ENCODE measurements at places on chromosomes 5 and 9.

- DNase-seq = no peak
These were observed 358.1 kb upstream of the PIK3R1 start for GRCh38 chr5:67857502-67857901.

- no peak for DNase-seq
These were observed 48.9 kb upstream of the TDRD7 start for GRCh38 chr9:97362777-97363545.

- DNase-seq = no peak
These were observed 235.6 kb downstream of the RAB3C start for GRCh38 chr5:58818465-58818864.

GRCh38 chr5:142981886-142982820 is 212.0 kb downstream of the ARHGAP26 start:
- peak; percentile 21 for DNase-seq

All from myocyte (in vitro differentiated cells).